Bronchial smooth muscle cell (primary cell): ENCODE measurements at places on chromosomes 3 and 15. TPM values are rescaled to one million over a fixed set of nuclear protein-coding genes. Genes with fewer than 3 reads are reported as not detected.

Gene PLSCR5
- total RNA-seq, result not detected in 2 replicates

Gene TBL1XR1
- 240 and 309 TPM in 2 replicates for total RNA-seq

Gene ZBED2
- under 0.01 TPM in 1 of 2 replicates, not detected in the other for total RNA-seq

Gene PSTPIP1
- total RNA-seq, result 0.32 TPM in 1 of 2 replicates, not detected in the other

Gene PLA2G4F
- under 0.01 TPM in 1 of 2 replicates, not detected in the other for total RNA-seq

Gene RCN2
- total RNA-seq, result 25.9 and 38.3 TPM in 2 replicates

Gene ABHD5
- 10.9 and 27.6 TPM in 2 replicates for total RNA-seq

Gene NPAP1
- under 0.01 TPM in 1 of 2 replicates, not detected in the other for total RNA-seq

Gene TMEM44
- 8.5 and 12.1 TPM in 2 replicates for total RNA-seq

Gene PGBD4
- 1.8 and 1.9 TPM in 2 replicates for total RNA-seq

Gene IL5RA
- under 0.01 TPM in 1 of 2 replicates, not detected in the other for total RNA-seq

Gene ADAMTSL3
- total RNA-seq, result 0.09 and 0.32 TPM in 2 replicates

Gene SCAANT1
- not detected in 2 replicates for total RNA-seq

Gene GOLGA6B
- under 0.01 TPM in 1 of 2 replicates, not detected in the other for total RNA-seq

Gene DENND6A
- 9.6 and 9.7 TPM in 2 replicates for total RNA-seq

Gene SEMA6D
- 4.9 and 9.5 TPM in 2 replicates for total RNA-seq

Gene MAP3K13
- total RNA-seq, result 6.8 and 12.1 TPM in 2 replicates
